ENCODE measurements at places on chromosomes 4 and X. TPM values are rescaled to one million over a fixed set of nuclear protein-coding genes. Genes with fewer than 3 reads are reported as not detected.

DNA sequence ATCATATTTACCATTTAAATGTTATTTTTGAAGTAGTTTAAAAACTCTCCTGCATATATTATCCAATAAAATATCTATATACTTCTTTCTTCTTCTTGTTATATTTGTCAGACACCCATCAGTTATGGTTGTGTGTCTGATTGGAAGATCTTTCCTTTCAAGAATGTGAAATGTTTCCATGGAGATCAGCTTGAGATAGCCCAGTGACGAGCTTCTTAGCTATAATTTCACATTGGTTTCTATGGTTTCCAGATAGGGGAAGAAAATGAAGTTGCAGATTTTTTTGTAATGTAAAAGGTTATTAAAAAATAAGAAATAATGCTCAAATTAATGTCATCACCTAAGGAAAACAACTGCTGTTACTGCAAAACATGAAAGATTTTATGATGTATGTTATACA, 189.0 kb downstream of the COX7B2 start:
- no peaks in the 10 kb centered on the region for H3K4me1 ChIP-seq
- no peak overlapping the region for H3K4me3 ChIP-seq
- no peak for DNase-seq
- H3K27me3 ChIP-seq = no peaks in the 10 kb centered on the region
- no peak overlapping the region for H3K27ac ChIP-seq

DNA sequence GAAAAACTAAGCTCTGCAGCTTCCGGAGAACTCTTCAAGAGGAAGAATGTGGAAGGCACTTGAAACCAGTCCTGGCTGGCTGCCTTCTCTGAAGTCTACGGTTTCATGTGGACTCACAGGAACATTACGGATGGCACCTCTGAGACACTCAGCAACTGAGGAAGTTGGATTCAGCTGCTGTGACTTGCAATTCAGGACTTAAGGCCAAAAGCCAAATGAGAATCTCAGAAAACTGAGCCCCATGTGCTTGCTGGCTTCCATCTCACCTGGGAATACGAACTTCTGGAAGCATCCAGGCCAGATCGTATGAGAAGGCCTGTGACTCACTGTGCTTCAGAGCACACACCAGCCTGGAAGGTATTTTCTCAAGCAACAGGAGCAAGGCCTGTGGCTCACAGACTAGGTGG, 107.8 kb upstream of the GPC4 start:
- no peak for DNase-seq
- no peaks in the 10 kb centered on the region for H3K4me1 ChIP-seq
- H3K27me3 ChIP-seq = no peaks in the 10 kb centered on the region

- no peaks in the 10 kb centered on the region for H3K4me1 ChIP-seq
- no peaks in the 10 kb centered on the region for H3K27me3 ChIP-seq
- no peaks in the 10 kb centered on the region for H3K36me3 ChIP-seq
- no peak overlapping the region for H3K4me3 ChIP-seq
- DNase-seq = no peak
Measured at GRCh38 chrX:10427249-10427648, 193.1 kb downstream of the MID1 start.

- no peaks in the 10 kb centered on the region for H3K27me3 ChIP-seq
- H3K4me1 ChIP-seq = peaks cover 11% of the 10 kb centered on the region
- no peaks in the 10 kb centered on the region for H3K36me3 ChIP-seq
- no peak for DNase-seq
Measured at GRCh38 chrX:51487960-51488267, 8.5 kb downstream of the NUDT11 start.

- H3K27ac ChIP-seq = no peak overlapping the region
- no peaks in the 10 kb centered on the region for H3K4me1 ChIP-seq
- peaks cover 25% of the 10 kb centered on the region for H3K36me3 ChIP-seq
Measured at GRCh38 chr4:13452927-13453579, 31.1 kb downstream of the RAB28 start.

DNA sequence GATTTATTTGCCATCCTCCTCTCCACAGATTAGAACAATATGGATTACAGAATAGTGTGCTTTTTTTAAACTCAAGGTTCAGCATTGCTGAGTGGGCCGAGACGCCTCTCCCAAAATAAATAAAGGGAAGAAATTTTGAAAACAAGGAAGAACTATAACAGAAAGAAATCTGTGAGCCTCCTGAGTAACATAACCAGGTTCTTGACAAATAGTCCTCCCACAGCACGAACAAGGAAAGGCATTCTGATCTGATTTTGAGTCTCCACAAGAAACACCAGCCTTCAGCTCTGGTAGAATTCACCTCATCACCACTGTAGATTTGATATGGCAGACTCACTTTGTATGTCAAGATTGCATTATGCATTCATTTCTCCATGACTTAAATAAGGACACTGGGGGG, 173.6 kb downstream of the HHIP start:
- no peak for DNase-seq
- no peaks in the 10 kb centered on the region for H3K36me3 ChIP-seq
- no peaks in the 10 kb centered on the region for H3K27me3 ChIP-seq
- H3K27ac ChIP-seq = no peak overlapping the region
- no peaks in the 10 kb centered on the region for H3K4me1 ChIP-seq

GRCh38 chrX:150269605-150270254, 93.4 kb upstream of the MAMLD1 start:
- H3K4me3 ChIP-seq = no peak overlapping the region
- no peaks in the 10 kb centered on the region for H3K27me3 ChIP-seq
- no peaks in the 10 kb centered on the region for H3K36me3 ChIP-seq
- no peaks in the 10 kb centered on the region for H3K4me1 ChIP-seq
- DNase-seq = no peak
- no peak overlapping the region for H3K27ac ChIP-seq

The LRP2BP gene
- total RNA-seq = 0.16 TPM

DNA sequence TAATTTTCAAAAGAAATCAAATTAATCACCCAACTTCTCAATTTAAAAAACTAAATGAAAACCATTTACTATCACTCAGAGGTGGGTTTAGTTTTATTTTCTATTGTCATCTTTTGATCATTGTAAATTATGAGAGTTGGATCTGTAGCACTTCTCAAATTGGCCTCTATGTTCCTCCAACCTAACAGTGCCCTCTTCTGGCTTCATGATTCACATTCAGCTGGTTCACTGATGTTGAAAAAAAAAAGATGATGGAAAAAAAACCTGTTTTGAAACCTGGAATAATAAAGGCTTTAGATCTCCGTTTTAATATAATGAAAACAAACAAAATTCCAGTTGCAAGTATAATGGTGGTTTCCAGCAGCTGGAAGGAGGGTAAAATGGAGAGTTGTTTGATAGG, 2.4 kb upstream of the NBDY start:
- H3K27me3 ChIP-seq = no peaks in the 10 kb centered on the region
- no peaks in the 10 kb centered on the region for H3K36me3 ChIP-seq
- no peaks in the 10 kb centered on the region for H3K4me1 ChIP-seq
- DNase-seq = peak; percentile 46
